BJ (cell line): ENCODE measurements at places on chromosomes 13 and 19.

DNA sequence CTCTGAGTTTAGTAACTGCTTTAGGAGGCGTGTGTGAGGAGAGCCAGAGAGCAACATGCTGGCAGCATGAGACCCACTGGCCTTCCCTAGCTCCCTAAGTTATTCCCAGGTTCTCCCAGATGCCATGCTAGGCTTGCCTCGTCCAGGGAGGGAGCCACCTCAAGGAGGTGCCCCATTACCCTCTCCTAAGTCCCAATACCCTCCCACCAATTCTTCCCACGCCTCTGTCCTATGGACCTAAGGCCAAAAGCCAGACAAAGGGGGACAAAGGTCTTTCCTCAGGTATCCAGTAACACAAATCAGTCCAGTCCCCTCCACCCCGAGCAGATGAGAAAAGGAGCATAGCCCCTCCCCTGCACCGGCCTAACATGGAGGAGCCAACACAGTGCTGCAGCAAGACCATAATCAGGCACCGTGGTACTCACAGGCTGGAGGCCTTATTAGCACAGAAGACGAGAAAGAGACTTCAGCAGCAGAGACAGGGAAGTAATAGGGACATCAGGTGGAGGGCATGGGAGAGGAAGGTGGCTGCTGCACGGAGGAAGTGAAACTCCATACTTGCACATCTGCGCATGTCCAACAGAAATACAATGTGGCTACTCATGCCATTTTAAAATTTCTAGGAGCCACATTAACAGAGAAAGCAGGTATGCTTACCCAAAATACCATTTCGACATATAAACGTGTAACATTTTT is 46.3 kb downstream of the BRD4 start:
- DNase-seq: no peak

- DNase-seq: no peak
Measured at GRCh38 chr13:42331009-42331408, 59.1 kb downstream of the AKAP11 start.

GRCh38 chr19:38206006-38206745 is 17.8 kb downstream of the DPF1 start:
- DNase-seq: no peak

- no peak for DNase-seq
Measured at GRCh38 chr19:18440936-18441803, 3.2 kb upstream of the ISYNA1 start.

DNA sequence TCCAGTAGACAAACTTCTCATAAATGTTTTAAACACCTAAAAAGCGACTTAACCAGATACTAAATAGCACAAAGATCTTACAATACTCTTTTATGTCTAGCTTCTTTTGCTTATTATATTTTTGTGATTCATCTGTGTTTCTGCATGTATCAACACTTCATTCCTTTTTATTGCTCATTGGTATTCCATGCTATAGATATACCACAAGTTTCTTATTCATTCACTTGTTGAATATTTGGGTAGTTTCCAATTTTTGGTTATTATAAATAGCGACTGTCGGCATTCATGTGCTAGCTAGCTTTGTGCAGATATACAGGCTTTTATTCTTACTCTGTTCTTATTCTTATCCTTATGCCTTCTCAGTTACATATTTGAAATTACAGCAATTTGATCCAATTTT is 50.0 kb upstream of the RGCC start:
- no peak for DNase-seq

DNA sequence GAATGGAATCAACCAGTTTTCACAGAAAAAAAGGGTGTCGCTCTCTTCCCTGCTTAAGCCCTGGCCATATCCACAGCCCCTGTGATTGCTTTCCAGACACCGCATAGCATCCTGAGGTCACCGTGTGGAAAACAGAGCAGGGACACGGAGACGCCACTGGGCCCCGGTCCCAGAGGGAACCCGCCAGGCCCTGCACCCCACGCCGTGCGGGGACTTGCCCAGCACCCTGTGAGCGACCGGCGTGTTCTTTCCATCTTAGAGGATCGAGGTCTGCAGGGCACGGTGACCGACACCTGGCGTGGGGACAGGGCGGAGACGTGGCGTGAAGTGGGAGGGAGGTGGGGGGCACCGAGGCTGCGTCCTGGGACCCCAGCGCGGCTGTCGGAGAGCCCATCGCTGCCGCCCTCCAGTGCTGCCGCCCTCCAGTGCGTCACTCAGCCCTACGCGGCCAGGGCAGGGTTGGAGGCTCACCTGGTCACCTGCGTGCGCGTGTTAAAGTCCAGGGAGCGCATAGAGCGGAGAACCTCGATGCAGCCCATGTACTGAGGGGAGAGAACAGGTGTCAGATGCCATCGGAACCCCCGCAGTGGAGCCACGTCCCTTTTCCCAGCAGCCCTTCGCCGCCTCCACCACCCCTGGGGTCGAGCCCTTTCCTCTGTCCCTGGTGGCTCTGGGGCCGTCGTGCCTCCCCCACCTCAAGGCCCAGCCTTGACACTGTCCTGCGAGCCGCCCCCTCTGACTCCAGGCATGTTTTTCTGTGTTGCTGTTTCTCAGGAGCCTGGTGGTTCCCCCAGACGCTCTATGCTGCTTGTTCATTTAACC is 20.2 kb downstream of the SHC2 start:
- no peak for DNase-seq

GRCh38 chr13:76715621-76716020 is 170.6 kb downstream of the KCTD12 start:
- no peak for DNase-seq

DNA sequence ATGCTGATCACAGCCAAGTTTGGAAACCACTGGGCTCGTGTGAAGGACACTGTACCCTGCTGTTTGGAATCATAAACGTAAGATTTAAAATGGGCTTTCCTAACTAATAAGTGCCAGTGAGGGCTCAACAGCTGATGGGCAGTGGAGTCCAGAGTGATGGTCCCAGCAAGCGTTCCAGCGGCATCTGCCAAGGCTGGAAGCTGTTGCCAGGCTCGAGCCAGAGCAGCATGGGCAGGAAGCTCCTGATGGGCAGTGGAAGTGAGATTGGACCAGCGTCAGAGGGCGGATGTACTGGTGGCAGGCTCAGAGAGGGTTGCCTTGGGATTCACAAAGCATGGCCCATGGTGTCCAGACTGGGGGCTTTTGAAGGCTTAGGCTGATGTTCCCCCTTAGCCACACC is 30.2 kb downstream of the COL4A2 start:
- no peak for DNase-seq

- no peak for DNase-seq
Measured at GRCh38 chr13:29961036-29961670, 110.7 kb upstream of the UBL3 start.

- DNase-seq: no peak
Measured at GRCh38 chr19:17075864-17076542, 426 bp downstream of the MYO9B start.

- no peak for DNase-seq
Measured at GRCh38 chr19:29576761-29577648, 29.1 kb upstream of the POP4 start.

DNA sequence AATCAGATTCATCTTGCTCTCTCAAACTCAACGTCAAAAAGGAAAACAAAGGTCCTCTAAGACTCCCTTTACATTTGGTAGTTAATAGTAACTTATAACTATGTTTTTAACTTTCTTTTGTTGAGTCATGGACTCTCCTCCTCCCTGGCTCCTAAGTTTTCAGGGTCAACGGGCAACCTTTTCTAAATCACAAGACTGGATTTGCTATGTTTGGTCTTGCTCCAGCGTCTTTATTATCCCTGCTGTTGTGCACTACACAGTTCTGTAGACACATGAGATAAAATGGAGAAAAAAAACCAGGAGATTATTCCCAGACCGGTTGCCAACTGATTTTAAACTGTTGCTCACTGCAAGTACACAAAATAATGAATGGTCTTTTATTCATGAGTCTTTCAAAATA is 1.9 kb upstream of the ITM2B start:
- DNase-seq: no peak

GRCh38 chr13:85411591-85411990 is 387.6 kb downstream of the SLITRK6 start:
- no peak for DNase-seq

DNA sequence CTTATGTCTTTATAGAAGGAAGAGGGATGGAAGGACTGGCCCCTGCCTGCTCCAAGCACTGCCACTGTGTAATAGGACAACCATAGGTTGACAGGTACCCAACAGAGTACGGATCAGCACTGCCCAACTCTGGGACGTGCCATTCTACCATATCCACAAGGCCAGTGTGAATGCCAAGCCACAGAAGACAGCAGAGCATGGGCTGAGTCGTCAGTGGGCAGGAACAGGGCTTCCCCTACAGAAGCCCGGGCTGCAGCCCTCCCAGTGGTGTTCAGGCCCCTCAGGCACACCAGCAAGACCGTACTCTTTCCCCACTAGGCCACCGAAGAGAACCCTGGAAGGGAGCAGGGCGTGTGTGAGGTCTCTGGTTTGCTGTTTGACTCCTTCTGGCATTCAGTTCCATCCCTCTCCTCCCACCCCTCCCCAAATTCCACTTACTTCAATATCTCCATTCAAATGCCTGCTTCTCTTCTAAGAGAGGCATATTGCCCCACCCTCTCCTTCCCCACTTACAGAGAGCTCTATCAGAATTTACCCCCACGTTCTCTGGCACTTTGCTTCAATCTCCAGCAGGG is 209.4 kb downstream of the FOXO1 start:
- no peak for DNase-seq

DNA sequence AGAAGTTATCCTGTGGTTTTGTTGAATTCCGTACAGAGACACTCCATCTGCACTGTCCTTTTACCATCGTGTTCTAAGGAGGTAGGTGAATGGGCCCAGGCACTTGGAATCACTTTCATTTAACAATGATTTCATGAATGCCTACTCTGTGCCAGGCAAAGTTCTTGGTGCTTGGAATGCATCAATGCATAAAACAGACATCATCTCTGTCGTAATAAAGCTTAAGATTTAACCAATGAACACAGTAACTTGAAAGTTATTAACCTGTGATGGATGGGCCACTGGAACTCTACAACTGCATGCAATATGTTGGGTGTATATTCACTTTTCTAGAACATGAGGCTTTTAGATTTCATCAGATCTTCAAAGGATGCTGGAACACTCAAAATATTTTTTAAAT is 14.1 kb upstream of the STARD13 start:
- no peak for DNase-seq

GRCh38 chr13:109671919-109672318 is 114.5 kb downstream of the IRS2 start:
- DNase-seq: no peak

DNA sequence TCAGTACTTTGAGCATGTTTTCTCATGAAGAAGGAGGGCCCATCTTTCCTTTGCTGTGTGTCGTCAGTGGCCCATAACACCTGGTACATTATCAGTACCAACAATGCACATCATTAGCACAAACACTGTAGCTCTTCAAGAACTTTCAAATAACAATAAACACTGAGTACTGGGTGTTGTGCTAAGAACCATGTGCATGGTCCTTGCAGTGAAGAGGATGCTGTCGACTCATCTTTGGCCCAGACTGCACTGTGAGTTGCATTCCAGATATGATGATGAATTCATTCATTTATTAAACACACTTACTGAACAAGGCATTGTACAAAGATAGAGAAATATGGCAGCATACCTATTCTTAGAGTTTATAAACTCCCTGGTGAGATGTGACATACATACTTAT is 55.8 kb downstream of the FLT3 start:
- DNase-seq: no peak

GRCh38 chr19:33392341-33393285 is 19.1 kb downstream of the CEBPG start:
- no peak for DNase-seq
